Activated T-helper 17 cell treated with anti-CD3 and anti-CD28 coated beads, Interleukin-2, amount 50 U/mL, for 72 hours (primary cell): ENCODE measurements at places on chromosomes 3 and 15.
A peak's percentile ranks its signal among the peaks of the same experiment; 100 is the strongest.

DNA sequence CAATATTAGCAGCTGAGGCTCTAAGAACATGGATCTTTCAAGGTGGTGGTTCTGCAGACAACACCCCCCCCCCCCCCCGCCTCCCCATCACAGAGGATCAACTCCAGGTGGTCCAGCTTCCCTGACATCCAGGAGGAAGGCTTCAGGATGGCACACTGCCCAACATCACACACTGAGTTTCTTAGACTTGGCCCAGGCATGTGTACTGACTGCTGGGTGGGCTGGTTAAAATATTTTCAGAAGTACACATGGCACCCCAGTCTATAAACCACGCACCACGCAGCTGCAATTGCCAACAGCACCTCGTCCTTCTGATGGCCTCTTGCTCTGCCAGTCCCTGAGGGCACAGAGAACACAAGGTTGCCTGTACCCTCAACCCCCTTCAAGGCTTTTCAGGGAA, 22.1 kb downstream of the SRPRB start:
- peaks cover 34% of the 10 kb centered on the region for H3K36me3 ChIP-seq
- no peak overlapping the region for H3K4me3 ChIP-seq
- no peaks in the 10 kb centered on the region for H3K27me3 ChIP-seq
- ATAC-seq = no peak
- H3K27ac ChIP-seq = no peak overlapping the region

GRCh38 chr3:42535981-42536784, 33.7 kb downstream of the VIPR1 start:
- peak; percentile 43 for ATAC-seq
- H3K27me3 ChIP-seq = no peaks in the 10 kb centered on the region
- H3K36me3 ChIP-seq = no peaks in the 10 kb centered on the region
- no peak overlapping the region for H3K4me3 ChIP-seq

DNA sequence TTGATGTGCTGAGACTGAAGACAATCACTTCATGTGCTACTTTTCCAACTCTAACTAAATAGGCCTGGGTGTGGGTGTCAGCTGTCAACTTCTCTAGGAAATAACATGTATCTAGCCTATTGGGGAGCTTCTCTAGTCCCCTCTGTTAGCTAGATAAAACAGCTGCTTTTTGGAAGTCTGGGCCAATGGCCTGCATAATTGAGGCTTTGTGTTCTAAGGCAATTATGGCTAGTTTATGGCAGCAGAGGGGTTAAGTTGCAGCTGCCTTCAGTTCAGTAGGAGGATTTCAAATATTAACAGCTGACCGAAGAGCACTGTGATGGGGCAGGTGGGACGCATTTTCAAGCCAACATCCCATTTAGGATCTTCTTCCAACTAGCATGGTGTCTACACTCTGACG, 6.4 kb downstream of the COL8A1 start:
- H3K27ac ChIP-seq = no peak overlapping the region
- H3K27me3 ChIP-seq = peaks cover 26% of the 10 kb centered on the region
- H3K4me3 ChIP-seq = no peak overlapping the region
- no peak for ATAC-seq
- no peaks in the 10 kb centered on the region for H3K4me1 ChIP-seq

GRCh38 chr3:26579116-26579515, 43.5 kb upstream of the LRRC3B start:
- H3K27me3 ChIP-seq = peaks cover 13% of the 10 kb centered on the region
- no peak overlapping the region for H3K4me3 ChIP-seq
- H3K27ac ChIP-seq = no peak overlapping the region

GRCh38 chr3:72437661-72438406, 410.4 kb downstream of the SHQ1 start:
- H3K27me3 ChIP-seq = no peaks in the 10 kb centered on the region
- peak overlapping the region; percentile 83 for H3K27ac ChIP-seq

GRCh38 chr3:128493570-128494366, 767 bp upstream of the GATA2 start:
- H3K36me3 ChIP-seq = no peaks in the 10 kb centered on the region
- ATAC-seq = no peak
- H3K27me3 ChIP-seq = peaks cover 45% of the 10 kb centered on the region
- H3K27ac ChIP-seq = no peak overlapping the region
- H3K4me1 ChIP-seq = no peaks in the 10 kb centered on the region
- H3K4me3 ChIP-seq = no peak overlapping the region

DNA sequence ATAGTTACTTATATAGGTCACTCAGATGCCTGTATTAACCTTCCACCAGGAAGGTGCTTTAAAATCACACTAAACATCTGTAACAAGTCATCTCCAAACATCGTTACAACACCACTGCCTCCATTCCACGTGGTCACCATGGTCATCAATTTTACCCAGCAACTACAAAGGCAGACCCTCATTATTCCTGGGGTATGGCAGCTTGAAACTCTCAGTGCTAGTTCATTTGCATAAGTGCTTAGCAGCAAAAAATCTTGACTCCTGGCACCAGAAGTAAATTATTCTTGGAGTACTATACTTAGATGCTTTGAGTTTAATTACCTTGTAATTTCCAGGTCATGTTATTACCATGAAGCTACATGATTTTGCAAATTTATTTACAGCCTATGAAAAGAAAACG, 250.6 kb downstream of the KBTBD8 start:
- H3K36me3 ChIP-seq = no peaks in the 10 kb centered on the region
- H3K4me1 ChIP-seq = no peaks in the 10 kb centered on the region
- H3K27me3 ChIP-seq = no peaks in the 10 kb centered on the region
- no peak overlapping the region for H3K4me3 ChIP-seq
- H3K27ac ChIP-seq = no peak overlapping the region
- ATAC-seq = no peak

DNA sequence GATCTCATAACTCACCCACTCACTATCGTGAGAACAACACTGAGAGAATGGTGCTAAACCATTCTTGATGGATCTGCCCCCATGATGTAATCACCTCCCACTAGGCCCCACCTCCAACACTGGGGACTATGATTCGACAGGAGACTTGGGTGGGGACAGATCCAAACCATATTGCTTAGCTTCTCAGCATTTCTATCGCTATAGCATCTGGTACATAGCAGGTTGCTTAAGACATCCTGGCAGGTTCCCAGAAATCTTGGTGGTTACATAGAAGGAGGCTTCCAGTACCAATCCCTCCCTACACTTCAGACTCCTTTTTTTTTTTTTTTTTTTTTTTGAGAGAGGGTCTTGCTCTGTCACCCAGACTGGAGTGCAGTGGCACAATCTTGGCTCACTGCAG, 487.8 kb downstream of the EDEM1 start:
- H3K27me3 ChIP-seq = no peaks in the 10 kb centered on the region
- no peak overlapping the region for H3K27ac ChIP-seq
- no peaks in the 10 kb centered on the region for H3K4me1 ChIP-seq
- H3K36me3 ChIP-seq = no peaks in the 10 kb centered on the region
- no peak overlapping the region for H3K4me3 ChIP-seq

- H3K27ac ChIP-seq = peak overlapping the region; percentile 21
- no peaks in the 10 kb centered on the region for H3K27me3 ChIP-seq
- H3K4me3 ChIP-seq = peak overlapping the region; percentile 81
- H3K4me1 ChIP-seq = peaks cover 5% of the 10 kb centered on the region
- H3K36me3 ChIP-seq = peaks cover 18% of the 10 kb centered on the region
Observed at GRCh38 chr3:42652611-42653302, 740 bp upstream of the ZBTB47 start.

GRCh38 chr3:171718493-171719185, 91.6 kb downstream of the PLD1 start:
- no peaks in the 10 kb centered on the region for H3K27me3 ChIP-seq
- H3K27ac ChIP-seq = no peak overlapping the region

DNA sequence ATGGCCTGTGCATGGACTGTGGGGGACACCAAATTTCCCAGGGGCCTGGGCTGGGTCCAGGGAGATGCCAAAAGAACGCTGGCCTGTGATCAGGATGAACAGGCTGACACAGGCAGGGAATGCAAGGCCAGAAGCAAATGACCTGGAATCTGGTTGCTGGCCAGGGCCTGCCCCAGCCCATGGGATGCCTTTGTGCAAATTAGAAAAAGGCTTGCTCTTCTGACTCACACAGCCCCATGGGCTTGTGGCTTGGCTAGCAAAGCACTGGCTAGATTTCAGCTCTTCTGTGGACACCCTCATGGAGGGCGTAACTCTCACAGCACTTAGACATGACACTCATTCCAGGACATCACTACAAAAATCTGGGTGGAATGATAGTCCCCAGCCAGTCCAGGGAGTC, 356.0 kb downstream of the SHQ1 start:
- no peaks in the 10 kb centered on the region for H3K36me3 ChIP-seq
- no peak overlapping the region for H3K4me3 ChIP-seq
- no peaks in the 10 kb centered on the region for H3K27me3 ChIP-seq
- H3K27ac ChIP-seq = no peak overlapping the region

DNA sequence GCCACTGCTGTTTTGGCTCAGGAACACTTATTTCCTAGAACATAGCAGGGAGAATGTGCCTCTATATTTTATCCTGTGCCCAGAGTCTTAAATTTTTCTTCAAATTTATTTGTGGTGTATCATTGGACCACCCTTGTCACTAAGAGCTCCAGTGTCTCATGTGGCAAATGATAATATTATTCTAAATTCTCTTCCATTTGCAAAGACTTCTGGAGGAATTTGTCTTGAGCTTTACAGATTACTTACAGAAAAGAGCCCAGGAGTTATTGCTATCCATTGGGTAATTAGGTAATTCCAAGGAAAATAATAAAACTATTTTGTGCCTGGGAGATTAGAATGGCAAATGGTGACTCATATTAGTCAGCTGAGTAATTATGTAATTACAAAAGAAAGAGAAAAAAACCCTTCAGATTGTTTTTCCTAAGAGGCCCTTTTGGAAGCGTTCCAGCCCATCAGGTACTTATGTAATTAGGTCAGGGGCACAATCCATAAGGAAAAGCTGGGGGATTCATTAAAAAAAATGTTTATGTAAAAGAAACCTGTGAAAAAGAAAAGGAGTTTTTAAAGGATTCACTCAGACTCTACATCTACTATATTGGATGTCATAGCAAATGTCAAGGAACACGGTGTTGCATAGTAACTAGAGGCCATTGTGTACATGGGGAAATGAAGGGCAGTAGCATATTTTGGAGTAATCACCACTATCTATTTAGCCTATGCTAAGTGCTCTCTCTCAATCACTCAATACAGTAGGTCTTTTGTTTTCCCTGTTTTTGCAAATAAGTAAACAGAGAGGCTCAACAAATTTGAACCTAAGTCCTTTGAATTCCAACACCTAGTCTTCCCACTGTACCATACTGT, 380.9 kb upstream of the RARB start:
- no peak for ATAC-seq
- H3K27me3 ChIP-seq = no peaks in the 10 kb centered on the region
- no peaks in the 10 kb centered on the region for H3K36me3 ChIP-seq
- no peak overlapping the region for H3K27ac ChIP-seq
- no peaks in the 10 kb centered on the region for H3K4me1 ChIP-seq

GRCh38 chr15:76330080-76330680, 6.4 kb upstream of the ISL2 start:
- no peak for ATAC-seq
- no peaks in the 10 kb centered on the region for H3K36me3 ChIP-seq
- peaks cover 4% of the 10 kb centered on the region for H3K4me1 ChIP-seq
- no peak overlapping the region for H3K4me3 ChIP-seq
- H3K27me3 ChIP-seq = peaks cover 50% of the 10 kb centered on the region

DNA sequence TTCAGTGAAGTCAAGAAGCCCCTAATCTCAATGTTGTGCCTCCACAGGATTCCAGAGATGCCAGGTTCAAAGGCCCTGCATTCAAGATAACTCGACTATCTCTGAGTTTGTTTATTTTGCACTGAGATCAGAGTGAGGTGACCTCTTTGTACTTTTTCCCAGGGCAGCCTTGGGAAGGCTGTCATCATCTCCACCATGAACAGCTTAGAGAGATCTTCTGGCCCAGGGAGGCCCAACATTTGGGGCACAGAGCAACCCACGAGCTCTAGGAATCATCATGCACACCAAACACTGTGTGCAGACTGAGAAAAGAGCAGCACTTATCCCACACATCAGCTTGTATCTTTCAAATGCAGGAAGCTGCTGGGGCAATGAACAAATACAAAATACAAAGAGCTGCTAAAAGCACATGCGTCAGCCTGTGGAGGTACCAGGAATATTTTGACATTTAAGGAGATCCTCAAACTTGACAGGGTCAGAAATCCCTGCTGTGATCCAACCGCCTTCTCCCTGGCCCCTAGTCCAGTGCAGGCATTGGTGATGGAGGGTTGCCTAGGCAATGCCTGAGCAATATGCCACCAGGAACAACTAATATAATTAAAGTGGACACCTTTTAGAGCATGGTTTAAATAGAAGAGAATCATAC, 33.6 kb downstream of the TRIM42 start:
- peaks cover 3% of the 10 kb centered on the region for H3K27me3 ChIP-seq
- H3K27ac ChIP-seq = no peak overlapping the region
- ATAC-seq = no peak

GRCh38 chr3:86869566-86869965, 121.4 kb downstream of the VGLL3 start:
- H3K36me3 ChIP-seq = no peaks in the 10 kb centered on the region
- H3K27me3 ChIP-seq = peaks cover 3% of the 10 kb centered on the region
- no peak for ATAC-seq
- H3K4me1 ChIP-seq = no peaks in the 10 kb centered on the region
- no peak overlapping the region for H3K27ac ChIP-seq

- peaks cover 11% of the 10 kb centered on the region for H3K4me1 ChIP-seq
- no peak overlapping the region for H3K4me3 ChIP-seq
Observed at GRCh38 chr3:37138816-37139215, 35.6 kb downstream of the LRRFIP2 start.

DNA sequence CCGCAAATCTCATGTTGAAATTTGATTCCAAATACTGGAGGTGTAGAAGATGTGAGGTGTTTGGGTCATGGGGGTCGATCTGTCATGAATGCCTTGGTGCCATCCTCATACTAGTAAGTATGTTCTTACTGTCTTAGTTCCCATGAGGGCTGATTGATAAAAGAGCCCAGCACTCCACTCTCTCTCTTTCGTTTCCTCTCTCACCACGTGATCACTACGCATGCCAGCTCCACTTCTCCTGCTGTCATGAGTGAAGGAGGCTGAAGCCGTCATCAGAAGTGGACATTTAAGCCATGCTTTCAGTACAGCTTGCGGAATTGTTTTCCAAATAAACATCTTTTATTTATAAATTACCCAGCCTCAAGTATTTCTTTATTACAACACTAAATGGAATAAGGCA, 6.1 kb downstream of the OR5H15 start:
- no peaks in the 10 kb centered on the region for H3K4me1 ChIP-seq
- no peak overlapping the region for H3K4me3 ChIP-seq
- no peak for ATAC-seq
- peaks cover 3% of the 10 kb centered on the region for H3K27me3 ChIP-seq

DNA sequence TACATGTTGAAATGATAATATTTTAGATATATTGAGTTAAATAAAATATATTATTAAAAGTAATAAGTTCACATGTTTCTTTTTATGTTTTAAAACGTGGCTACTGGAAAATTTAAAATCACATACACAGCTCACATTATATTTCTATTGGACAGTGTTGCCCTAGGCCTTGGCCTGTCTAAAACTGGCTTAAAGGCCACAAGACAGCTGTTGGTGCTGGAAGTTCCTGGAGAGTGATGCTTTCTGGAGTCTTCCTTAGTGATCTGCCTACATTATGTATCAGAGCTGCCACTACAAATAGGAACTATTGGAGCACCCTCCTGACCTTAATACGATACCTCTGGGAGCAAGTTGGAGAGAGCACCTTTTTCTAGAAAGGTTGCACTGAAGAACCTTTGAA, 254.1 kb upstream of the C2CD4B start:
- no peak for ATAC-seq
- H3K36me3 ChIP-seq = no peaks in the 10 kb centered on the region
- no peaks in the 10 kb centered on the region for H3K4me1 ChIP-seq
- H3K27ac ChIP-seq = no peak overlapping the region
- peaks cover 10% of the 10 kb centered on the region for H3K27me3 ChIP-seq
- no peak overlapping the region for H3K4me3 ChIP-seq
